ENCODE measurements at places on chromosomes 1 and 21.

GRCh38 chr1:183604038-183604808 lies 14.0 kb upstream of the NCF2 start:
- DNase-seq = no peak

- no peak for DNase-seq
Measured at GRCh38 chr1:170518965-170519364, 13.0 kb upstream of the GORAB start.

DNA sequence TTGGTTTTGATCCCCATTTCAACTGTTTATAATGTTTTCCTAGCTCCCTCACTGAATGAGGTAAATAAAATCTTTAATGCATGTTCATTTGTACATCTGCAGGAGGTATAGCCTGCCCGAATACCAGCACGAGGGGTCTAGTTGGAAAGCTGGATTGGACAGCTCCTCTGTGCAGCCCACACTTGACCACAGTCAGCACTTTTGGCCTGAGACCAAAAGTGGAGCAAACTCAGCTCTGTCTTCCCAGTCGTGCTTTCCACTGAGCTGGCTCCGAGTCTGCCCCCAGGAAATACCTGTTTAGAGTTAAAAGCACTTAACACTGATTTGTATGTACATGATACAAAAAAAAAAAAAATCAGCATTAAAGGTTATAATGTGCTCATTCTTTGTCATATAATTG lies 224.4 kb downstream of the DSCAM start:
- DNase-seq = peak; percentile 52

DNA sequence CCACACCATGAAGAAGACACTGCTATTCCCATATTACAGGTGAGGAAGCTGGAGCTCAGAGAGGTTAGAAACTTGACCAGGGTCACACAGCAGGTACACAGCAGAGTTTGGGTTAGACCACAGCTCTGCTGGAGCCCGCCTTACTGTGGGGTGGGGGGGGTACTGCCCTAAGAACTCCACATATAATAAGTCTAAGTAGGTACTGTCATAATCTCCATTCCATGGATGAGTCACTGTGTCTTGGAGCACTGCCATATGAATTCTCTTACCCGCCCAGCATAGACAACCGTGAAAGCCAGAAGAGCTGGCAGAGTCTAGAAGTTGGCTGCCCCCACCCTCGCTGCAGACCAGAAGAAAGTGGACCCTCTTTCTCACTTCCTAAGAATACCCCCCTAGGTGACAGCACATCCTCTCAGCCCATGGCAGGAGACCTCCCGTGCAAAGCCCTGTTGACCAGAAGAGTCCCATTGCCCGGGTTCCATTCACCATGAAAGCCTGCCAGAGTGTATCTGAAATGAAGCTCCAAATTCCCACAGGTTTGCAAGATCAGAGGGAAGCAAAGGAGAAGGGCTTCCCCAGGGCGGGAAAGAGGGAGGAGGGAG lies 5.2 kb upstream of the PLA2G2D start:
- DNase-seq = no peak

- DNase-seq = no peak
Measured at GRCh38 chr1:241045659-241046058, 311.3 kb downstream of the RGS7 start.

DNA sequence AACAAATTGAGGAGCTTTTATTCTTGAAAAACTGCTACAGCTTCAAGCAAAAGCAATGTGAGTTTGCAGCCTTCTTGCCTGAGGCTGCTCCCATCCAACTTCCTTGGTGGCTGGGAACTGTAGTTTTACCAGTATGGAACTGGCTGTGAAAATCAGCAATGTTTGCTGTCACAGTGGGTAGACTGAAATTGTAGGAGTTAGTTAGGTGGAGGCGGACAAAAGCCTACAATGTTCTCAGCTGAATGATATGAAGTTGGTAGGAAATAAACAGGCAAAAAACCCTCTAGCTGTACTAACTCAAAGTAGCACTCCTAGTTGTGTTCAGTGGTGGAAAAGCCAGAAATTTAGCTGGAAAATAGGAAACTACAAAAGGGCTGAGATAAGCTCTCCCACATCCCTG lies 18.5 kb downstream of the HAX1 start:
- no peak for DNase-seq

DNA sequence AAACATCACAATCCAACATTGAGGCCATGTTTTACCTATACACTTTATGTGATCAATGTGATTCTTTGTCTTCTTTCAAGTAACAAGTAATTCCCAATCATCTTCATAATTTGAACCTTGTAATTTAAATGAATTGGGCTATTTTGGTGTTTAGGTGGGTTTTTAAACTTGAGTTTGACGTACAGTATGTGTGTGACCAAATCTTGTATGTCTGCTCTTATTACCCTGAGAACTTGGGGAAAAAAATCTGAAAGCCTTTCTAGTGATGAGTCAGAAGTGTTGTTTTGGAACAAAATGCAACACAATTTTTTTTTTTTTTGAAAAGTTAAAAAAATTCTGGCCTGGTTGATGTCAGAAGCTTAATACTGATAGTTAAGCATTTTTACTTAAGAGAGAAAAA lies 68.5 kb downstream of the HHAT start:
- no peak for DNase-seq

DNA sequence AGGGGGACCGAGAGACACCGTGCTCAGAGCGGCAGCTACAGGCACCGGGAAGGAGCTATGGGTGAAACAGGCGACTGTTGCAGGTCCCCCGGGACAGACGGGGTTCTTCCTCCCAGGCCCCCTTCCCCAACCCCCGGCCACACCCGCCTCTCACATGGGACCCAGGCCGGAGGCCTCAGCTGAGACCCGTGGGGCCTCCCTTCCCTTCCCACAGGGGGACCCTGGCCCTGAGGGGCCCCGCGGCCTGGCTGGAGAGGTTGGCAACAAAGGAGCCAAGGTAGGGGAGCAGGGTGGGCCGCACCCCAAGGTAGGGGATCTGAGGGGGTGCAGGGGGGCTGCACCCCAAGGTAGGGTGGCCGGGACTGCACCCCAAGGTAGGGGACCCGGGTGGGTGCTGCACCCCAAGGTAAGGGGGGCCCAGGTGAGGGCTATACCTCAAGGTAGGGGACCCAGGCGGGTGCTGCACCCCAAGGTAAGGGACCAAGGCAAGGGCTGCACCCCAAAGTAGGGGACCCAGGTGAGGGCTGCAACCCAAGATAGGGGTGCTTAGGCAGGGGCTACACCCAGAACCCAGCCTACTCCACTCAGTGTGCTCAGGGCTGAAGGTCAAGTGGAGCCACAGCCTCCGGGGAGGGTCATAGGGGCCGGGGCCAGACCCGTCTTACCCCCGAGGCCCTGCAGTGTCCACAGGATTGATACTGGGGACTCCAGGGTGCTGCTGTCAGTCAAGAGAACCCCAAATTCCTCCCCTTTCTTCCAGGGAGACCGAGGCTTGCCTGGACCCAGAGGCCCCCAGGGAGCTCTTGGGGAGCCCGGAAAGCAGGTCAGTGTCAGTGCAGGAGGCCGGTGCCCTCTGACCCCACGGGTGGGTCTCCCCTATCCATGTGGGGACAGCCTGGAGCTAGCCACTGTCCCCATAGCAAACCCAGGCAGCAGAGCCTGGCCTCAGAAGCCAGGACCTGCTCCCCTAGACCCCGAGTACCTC lies 22.7 kb downstream of the COL6A2 start:
- no peak for DNase-seq

DNA sequence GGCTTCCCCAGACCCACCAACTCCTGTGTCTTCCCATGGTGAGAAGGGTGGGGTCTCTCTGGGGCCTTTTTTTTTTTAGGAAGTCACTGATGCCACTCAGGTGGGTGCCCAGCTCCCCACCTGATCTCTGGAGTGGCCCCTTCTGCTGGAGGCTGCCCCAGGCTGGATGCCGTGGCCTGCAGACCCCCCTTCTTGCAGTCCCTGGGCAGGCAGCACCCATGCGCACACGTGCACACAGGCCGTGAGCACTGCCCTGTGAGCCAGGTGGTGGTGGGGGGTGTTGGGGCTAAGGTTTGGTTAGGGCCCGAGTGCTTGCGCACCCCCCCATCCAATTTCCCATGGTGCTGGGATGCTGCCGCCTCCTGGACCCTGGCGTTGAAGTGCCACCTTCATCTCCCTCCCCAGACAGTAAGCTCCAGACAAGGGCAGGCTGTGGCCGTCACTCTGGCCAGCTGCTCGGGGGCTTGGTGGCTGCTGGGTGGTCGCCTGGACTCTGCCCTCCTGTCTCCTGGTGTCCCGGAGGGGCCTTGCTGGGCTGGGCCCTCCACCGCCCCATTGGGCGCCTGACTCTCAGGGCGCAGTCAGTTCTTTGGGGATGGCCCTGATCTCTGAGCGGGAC lies 50.6 kb downstream of the SKI start:
- no peak for DNase-seq

DNA sequence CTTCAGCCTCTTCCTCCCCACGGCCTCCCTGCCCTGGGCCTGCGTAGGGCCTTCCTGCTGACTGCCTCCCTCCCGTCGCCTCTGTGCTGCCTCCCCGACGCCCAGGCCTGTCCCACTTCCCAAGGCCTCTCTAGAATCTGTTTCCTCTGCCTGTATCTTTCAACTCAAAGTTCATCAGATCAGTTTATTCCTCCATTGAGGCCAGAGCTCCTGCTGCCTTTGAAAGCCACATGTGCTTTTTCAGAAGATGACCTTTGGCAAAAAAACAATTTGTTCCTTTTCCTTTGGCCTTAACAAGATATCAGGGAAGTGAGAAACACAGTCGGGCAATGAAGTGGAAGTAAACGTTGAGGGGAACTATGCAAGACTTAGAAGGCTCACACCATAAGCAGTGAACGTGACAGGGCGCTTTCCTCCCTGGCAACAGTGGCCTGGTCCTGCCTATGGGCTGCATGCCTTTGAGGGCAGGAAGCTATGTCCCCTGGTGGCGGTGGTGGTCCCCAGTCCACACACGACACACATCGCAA lies 85.9 kb downstream of the PSMG1 start:
- no peak for DNase-seq

DNA sequence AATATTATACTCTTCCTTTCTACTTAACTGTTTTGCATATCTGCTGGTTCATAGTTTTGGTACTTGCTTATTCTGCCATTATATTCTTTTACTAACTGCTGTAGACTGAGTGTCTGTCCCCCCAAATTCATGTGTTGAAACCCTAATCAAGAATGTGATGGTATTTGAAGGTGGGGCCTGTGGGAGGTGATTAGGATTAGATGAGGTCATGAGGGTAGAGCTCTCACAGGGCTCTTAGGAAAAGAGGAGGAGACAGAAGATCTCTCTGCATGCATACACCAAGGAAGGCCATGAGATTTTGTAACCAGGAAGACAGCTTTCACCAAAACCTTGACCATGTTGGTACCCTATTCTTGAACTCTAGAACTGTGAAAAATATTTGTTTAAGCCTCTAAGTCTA lies 354.1 kb upstream of the B3GALT2 start:
- DNase-seq = no peak

- no peak for DNase-seq
Measured at GRCh38 chr21:16145052-16145451, 415.3 kb downstream of the USP25 start.

- no peak for DNase-seq
Measured at GRCh38 chr21:35208810-35209517, 159.9 kb upstream of the RUNX1 start.

GRCh38 chr1:59359325-59359724 lies 62.4 kb downstream of the FGGY start:
- DNase-seq = no peak

- DNase-seq = no peak
Measured at GRCh38 chr1:245301162-245301580, 146.4 kb downstream of the KIF26B start.

GRCh38 chr1:154878371-154879037 lies 8.4 kb upstream of the KCNN3 start:
- no peak for DNase-seq

GRCh38 chr1:11320153-11320936 lies 47.3 kb downstream of the UBIAD1 start:
- no peak for DNase-seq

- DNase-seq = peak; percentile 47
Measured at GRCh38 chr1:111739925-111740765, 950 bp upstream of the INKA2 start.

DNA sequence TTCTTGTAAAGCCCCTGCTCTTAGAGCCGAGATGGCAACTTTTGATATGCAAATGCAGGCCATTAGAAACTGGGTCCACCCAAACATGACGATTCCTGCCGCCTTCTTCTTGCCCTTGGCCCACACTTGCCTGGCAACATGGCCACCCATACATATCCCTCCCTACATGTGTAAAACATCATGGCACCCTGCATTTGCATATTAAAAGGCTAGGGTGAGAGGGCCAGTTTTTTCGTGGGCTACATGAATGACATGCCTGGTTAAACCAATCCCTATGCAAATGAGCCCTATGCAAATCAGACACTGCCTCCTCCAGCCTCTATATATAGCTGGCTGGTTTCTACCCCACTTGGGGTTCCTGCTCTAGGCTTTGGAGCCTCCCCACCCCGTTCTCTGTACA lies 18.8 kb downstream of the PLA2G2A start:
- DNase-seq = no peak

- no peak for DNase-seq
Measured at GRCh38 chr21:14572204-14572780, 26.2 kb upstream of the SAMSN1 start.

Data from DMS79 (cell line).